NCI-H1048 (cell line): ENCODE measurements at places on chromosomes 2 and 18.

DNA sequence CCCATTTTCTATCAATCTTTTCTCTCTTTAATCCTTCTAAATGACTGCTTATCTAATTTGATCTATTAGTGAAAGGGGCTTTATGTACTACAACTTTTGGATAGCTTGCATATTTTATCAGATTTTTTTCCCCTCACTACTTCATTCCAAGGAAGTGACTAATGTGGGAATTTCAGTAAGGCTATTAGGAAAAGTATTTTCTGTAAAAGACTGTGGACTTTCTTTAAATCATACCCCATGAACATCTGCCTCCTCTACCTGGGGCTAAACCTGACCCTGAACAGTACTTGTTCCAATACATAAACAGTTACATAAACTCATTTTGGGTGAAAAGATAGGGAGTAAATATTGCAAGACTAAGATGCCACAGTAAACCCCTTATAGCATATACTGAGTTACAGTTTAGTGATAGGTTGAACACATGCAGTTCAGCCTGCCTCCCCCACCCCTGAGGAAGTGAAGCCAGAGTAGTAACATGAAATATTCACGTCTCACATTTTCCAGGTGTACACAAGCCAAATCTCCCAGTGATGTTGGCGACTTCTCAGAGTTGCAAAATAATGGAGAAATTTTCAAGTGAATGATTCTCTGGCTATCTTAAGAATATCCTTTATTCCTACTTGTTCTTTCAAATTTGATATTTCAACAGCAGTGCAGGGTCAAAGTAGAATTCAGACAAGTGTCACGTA is 590.9 kb upstream of the ZEB2 start:
- no peak for DNase-seq

- DNase-seq: no peak
These were observed 51.8 kb upstream of the NPAS2 start for GRCh38 chr2:100767810-100768806.

GRCh38 chr2:75094405-75094804 is 104.9 kb downstream of the TACR1 start:
- no peak for DNase-seq

DNA sequence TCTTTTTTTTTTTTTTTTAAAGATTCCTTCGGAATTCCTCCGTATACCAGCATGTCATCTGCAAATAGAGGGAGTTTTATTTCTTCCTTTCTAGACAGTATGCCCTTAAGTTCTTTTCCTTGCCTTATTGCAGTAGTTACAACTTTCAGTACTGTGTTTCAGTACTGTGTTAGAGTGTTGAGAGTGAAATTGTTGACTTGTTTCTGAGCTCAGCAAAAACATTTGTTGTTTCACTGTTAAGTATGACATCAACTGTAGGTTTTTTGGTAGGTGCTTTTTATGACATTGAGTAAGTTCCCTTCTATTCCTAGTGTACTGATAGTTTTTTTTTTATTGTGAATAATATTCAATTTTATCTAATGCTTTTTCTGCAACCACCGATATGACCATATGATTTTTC is 43.9 kb downstream of the ACVR2A start:
- DNase-seq: no peak

DNA sequence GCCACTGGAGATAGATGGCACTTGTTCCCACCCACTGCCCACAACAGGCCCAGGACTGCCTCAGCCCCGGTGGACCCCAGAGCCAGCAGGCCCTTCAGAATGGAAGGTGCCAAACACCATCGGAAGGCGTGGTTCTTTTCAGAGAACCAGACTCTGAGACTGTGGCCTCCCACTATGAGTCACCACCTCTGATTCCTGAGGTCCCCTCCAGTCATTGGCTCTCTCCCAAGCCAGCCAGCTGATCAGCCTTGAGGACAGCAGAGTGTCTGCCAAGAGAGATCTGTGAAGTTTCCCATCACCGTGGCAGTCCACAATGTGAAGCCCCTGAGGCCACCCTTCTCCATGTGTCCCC is 10.4 kb upstream of the MAP3K2 start:
- no peak for DNase-seq

- no peak for DNase-seq
These were observed 43.4 kb downstream of the CABLES1 start for GRCh38 chr18:23178661-23179081.

GRCh38 chr2:191863988-191864387 is 17.1 kb upstream of the CAVIN2 start:
- no peak for DNase-seq

DNA sequence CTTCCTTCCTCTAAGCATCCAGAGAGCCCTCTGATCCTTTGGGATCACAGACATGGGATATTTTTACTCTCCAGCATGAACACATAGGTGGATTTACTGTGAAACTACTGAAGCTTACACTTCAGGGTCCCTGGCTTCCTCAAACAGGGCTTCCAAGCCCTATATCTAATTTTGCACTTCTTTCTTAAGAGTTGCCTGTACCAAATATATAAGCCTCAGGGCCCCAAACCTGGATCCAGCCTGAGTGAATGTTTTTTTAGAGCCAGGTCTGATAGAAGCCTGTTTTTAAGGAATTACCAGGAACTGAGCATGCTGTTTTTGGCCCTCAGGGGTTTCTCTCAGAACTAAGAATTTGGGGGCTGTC is 13.2 kb upstream of the KCMF1 start:
- no peak for DNase-seq

GRCh38 chr2:219658196-219658846 is 30.9 kb downstream of the SLC4A3 start:
- no peak for DNase-seq

DNA sequence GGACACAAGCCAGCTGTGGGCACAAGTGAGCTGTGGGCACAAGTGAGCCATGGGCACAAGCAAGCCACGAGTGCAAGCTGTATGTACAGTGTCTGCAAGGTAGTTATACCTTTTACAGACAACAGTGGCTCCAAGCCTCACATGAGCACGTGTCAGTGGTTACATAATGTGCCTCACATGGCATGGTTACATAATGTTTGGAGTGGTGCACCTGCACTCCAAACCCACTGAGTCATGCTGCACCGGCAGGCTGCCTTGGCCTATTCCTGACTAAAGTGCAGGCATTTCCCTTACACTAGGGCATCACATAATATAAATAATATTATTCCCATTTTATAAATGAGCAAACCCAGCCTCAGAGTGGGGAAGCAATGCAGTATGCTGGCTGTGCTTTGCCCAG is 62.6 kb downstream of the MARCO start:
- no peak for DNase-seq

GRCh38 chr2:205706769-205707381 is 24.6 kb downstream of the NRP2 start:
- no peak for DNase-seq

DNA sequence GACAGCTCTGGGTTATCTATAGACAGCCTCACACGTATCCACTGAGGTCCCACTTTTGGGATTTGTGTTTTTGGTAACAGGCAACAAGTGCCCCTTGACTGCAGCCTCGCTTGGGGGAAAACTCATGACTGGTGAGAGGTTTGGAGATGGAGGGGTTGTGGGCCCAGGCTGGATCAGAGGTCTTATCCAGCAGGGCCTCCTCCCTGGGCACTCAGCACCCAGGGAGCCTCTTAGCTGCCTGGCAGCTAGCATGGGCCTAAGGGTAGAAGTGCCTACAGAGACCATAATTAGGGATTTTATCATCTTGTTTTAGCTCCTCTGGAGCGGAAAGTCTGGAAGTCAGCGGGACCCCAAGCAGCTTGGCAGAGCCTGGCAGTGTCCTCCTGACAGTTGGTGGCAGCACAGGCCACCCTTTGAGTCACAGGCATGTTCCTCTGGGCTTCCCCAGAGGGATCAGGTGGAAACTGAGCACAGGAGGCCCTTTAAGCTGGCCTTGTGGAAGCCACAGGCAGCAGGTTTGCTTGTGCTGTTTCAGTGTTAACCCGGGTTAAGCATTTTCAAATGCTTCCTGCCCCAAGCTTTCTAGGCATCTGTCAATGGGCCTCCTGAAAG is 143.1 kb downstream of the KCTD1 start:
- DNase-seq: peak; percentile 47

GRCh38 chr2:69238449-69239031 is 148.5 kb downstream of the GFPT1 start:
- no peak for DNase-seq

DNA sequence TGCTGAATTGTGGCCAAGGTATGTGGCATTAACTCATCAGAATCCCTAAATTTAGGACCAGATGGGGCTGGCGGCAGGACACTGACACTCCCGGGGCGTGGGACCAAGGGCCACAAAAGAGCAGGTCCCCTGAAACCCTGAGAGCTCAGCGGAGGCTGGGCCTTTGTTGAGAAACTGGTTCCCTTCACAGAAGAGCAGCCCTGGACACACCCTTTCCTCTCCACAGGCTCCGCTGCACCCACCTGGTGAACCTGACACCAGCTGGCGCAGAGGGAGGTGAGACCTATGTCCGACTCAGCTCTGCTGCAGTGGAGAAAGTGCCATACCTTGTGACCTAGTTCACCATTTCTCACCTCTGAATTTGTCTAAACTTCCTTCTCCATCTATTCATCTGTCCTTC is 119.5 kb downstream of the RTP5 start:
- DNase-seq: no peak

DNA sequence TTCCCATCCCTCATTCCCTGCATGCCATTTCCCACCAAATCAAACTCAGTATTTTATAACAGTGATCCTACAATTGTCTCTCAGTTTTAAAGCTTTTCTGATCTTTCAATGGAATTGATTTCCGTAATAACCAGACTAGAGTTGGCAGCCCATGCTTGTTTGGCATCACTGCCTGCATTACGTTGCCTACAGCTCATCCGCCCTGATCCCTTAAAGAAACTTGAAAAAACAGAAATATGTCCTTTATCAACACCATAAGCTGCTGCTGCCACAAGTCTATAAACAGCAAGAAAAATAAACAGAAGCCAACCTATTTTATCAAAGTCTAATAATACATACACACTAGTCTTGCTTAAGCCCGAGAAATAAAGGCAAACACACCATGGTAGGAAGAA is 331.0 kb downstream of the METTL4 start:
- DNase-seq: no peak

GRCh38 chr18:58088691-58089065 is 44.7 kb downstream of the NEDD4L start:
- DNase-seq: no peak

DNA sequence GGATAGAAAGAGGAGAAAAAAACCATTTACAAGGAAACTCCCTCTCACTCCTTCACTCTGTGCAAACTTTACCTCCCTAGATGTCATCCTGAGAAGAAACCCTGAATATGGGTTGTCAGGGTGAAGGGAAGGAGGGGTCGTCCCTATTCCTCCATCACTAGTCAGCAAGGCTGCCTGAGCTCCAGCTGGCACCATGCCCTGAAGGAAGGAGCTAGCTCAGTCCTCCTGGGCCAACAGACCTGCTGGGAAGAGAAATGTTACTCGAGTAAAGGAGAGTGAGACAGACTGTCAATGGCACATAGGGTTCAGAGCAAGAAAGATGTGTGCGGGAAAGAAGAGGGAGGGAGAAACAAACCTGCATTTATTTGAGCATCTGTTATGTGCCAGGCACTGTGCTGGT is 18.3 kb upstream of the EPAS1 start:
- DNase-seq: no peak

DNA sequence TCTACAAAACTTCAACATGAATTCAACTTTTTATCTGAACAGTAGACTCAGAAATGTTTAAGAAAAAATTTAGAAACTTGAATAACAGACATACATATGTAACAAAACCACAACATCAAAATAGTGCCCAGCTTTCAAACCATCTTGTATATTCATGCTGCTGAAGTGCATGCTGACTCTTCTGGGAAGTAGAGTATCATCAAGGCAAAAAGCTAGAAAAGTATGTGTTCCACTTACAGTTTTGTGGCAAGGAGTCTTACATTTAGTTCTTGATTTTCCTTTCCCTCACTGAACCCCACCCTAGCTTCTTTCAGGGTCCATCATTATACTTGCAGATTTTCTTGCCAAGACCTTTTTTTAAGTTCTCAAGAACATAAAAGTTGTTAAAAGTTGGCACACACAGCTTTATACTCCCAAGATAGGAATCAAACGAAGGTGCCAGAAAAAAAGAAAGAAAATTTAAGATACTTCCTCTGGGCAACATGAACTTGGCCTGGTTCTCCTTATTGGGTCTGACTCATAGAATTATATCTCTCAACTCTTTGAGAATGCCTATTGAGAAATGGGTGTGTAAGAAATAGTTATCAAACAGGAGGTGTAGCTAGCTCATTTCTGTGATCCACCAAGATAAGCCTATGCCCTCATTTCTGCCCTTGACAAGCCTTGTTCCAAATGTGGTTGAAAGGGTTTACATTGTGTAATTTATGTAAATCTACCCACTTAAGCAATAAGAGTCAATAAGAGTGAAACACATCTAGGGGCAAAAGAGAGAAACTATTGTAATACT is 667.6 kb upstream of the ACVR2A start:
- peak; percentile 52 for DNase-seq

- DNase-seq: peak; percentile 62
These were observed 155.0 kb downstream of the ARHGAP15 start for GRCh38 chr2:143284087-143284675.

GRCh38 chr2:11784747-11785610 is 38.5 kb downstream of the LPIN1 start:
- DNase-seq: no peak

GRCh38 chr2:172551271-172551670 is 4.6 kb upstream of the PDK1 start:
- DNase-seq: no peak

DNA sequence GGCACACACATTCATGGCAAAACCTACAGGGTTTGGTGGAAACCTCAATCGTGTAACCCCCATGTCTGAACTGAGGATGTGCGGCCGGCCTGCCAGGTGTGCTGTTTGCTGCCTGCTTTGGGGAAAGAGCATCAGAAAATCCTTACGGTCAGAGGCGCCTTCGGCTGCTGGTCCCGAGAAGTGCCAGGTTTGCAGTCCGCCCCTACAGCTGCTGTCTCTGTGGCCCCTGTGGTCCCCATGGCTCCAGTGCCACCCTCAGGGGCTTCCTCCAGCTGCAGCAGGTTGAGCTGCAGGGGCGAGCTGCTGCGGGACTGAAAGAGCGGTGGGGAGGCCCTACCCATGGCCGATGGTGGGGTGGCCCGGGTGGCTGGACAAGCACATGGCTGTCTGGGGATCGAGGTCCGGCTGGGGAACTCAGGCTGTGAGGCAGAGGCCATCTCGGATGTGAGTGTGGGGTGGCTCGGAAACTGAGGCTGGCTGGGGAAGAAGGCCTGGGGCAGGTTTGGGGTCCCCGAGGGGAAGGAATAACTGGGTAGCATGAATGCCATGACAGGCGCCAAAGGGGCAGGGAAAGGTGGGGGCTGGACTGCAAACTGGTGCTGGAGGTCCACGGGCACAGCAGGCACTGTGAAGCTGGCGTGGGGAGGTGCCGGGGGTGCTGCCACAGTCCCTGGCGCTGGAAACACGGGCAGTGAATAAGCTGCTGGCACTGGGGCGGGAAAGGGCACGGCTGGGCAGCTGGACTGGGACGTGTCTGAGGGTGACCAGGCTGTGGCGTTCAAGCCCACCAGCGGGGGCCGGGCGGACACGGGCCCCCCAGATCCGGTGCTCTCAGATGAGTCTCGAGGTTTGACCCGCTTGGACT is 13.2 kb upstream of the HES6 start:
- no peak for DNase-seq

- DNase-seq: no peak
These were observed 920 bp downstream of the GULP1 start for GRCh38 chr2:188292348-188293239.

- DNase-seq: no peak
These were observed 12.5 kb upstream of the PAX8 start for GRCh38 chr2:113291191-113291590.

- DNase-seq: no peak
These were observed 118.4 kb downstream of the BCL2L11 start for GRCh38 chr2:111239107-111239506.
